ENCODE measurements at places on chromosomes 6 and 20. TPM values are rescaled to one million over a fixed set of nuclear protein-coding genes. Genes with fewer than 3 reads are reported as not detected.

GRCh38 chr6:98797217-98797994 lies 37.0 kb upstream of the POU3F2 start:
- no peak for DNase-seq

DNA sequence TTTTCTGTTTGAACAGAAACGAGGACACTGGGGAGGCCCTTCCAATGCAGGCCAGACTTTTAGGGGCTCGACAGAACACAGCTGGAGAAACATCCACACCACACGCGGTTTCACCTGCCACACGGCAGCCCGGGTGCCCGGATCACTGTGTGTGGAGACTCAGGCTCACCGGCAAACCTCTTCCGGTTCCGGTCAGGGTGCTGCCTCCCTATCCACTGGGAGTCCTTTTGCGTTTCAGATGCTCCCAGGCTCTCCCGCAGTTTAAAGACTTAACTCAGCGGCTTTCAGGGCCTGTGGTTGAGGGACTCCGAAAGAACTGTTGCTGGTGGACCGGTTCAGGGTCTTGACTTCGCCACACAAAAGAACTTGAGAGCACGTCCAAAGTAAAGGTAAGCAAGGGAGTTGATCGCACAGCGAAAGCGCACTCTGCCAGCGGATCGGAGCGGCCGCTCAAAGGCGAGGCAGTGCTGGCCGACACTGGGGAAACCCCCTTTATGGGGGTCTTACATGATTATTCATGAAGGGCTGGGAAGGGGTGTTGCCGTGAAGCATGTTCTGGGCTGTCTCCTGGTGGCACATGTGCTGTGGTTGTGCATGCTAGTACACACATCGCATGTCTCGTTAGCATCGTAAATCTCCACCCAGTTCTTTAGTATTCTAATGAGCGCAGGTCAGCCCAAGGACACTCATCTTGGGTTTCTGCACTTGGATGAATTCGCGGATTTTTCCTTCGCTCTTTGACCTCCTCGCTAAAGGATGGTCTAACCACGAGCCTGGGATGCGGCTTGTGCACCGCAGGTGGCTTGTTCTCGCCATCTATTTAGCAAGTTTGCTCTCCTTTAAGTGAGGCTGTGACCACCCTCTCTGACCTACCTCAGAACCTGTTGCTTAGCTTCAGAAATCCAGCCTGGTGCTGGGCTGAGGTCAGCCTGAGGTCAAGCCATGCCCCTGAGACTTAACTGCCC lies 180.3 kb downstream of the CDH26 start:
- DNase-seq = peak; percentile 59

DNA sequence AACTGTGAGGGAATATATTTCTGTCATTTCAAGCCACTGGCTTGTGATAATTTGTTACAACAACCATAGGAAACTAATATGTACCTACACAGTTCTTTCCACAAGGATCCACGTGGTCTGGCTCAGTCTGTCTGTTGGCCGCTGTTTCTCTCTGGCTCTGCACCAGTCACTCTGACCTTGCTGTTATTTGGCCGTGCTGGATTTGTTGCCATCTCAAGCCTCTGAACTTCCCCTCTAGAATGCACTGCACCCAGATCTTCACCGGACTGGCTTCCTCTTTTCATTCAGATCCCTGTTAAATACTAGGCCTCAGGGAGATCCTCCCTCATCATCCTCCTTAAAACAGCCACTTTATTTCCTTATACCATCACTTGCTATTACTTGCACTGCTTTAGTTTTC lies 446.8 kb downstream of the TFAP2B start:
- no peak for DNase-seq

DNA sequence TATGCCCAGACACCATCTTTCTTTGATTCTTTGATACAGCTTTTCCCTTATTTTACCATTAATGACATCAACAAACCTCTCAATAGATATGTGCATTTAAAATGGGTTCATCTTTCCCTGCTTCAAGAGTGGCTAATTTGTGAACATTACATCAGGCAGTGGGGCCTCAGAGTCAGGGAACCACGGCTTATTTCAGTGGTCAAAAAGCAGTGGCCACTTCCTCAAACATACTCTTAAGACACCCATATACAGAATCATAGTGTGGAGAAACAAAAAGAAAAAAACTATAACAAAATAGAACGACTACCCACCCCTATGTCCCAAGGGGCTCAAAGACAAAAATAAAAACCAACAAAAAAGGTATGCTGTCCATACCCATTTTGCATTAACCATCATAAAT lies 12.9 kb downstream of the SALL4 start:
- DNase-seq = no peak

- DNase-seq = no peak
Observed at GRCh38 chr6:16095180-16095579, 33.7 kb upstream of the MYLIP start.

AKAP7 gene
- total RNA-seq = 10.9 TPM

- no peak for DNase-seq
Observed at GRCh38 chr20:60252866-60253265, 294.6 kb downstream of the CDH26 start.

DNA sequence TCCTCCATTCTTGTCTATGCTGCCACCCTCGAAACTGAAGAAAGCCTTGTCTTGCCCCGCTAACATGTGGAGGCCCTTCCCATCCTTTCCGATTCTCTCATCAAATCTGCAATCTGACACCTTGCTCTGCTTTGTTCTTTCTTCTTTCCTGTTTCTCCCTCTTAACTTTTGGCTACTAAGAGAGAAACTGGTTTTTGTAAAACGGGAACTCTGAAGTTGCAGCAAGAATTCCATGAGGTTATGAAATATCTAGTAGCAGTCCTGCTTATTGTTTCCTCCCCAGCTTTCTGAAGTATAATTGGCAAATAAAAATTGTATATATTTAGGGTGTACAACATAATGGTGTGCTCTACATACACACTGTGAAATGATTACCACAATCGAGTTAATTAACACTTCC lies 80.2 kb downstream of the MAP7 start:
- DNase-seq = no peak

BPIFB4 gene
- total RNA-seq = not detected

DYNLT2 gene
- 0.66 TPM for total RNA-seq

DNA sequence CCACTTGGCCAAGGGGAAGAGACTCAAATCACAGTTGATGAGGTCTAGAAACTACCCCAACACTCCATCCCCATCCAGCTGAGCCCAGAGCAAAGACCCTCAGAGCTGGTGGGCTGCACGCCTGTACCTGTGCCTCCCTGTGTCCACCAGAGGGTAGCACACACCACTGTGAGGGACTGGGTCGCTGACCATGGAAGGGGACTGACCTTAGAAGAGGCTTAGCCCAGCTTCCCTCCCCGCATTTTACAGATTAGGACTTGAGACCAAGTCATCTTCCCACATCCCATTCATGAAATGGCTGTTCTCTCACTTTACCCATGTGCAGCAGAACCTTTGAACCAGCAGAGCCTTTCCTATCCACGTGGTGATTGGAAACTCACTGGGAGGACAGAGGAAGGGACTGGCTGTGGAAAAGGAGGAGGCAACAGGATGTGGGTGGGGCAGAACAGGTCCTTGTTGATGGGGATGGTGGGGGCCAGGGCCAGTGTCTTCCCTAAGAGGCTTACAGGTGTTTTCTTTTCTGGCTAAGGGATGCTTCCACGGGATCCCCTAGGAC lies 44.3 kb downstream of the CPXM1 start:
- no peak for DNase-seq

- no peak for DNase-seq
Observed at GRCh38 chr6:155260686-155261085, 3.1 kb upstream of the CLDN20 start.

DNA sequence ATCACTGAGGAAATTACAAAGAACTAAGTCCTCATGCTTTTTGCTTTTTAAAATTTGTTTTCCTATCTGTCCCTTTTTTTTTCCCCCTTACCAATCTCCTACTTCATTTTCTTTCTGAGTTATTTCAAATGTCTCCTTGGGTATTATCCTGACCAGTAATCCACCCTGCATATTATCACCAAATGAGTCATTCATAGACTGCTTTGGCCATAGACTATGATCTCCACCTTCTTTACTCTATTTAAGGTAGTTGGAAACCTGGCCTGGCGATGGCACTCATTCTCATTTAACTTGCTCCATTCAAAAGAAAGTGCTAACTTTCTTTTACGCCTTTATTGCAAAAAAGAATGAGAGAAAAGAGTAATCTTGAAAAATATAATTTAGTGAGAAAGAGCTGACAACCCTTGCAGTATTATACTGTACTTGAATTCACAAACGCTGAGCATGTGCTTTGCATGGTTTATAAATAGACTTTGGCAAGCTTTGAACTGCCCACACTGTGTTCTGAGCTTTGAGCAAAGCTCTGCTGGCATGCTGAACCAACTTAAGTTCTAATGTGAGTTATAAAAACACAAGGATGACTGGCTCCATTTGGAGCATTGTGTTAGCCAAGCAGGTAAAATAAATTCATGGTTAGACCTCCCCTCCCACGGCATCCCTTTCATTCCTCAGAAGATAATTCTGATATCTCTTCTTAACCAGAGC lies 198.9 kb downstream of the NKAIN2 start:
- no peak for DNase-seq

DNA sequence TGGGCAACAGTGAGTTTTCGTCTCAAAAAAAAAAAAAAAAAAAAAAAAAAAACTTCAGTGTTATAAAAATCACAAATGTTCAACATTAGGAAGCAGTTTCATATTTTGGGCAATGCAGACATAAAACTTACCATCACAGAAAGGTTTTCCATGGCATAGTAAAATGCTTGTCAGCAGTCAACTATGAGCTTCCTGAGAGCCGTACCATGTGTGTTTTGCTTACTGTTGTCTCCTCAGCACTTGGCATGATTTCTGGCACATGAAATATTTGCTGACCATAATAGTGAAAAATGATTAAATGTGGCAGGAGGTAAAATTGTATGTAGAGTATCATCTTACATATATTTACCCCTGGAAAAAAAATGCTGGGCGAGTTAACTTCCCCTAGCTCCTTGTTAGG lies 237.5 kb upstream of the SLC35B3 start:
- DNase-seq = no peak

GLP1R gene
- total RNA-seq = 7.5 TPM

DNA sequence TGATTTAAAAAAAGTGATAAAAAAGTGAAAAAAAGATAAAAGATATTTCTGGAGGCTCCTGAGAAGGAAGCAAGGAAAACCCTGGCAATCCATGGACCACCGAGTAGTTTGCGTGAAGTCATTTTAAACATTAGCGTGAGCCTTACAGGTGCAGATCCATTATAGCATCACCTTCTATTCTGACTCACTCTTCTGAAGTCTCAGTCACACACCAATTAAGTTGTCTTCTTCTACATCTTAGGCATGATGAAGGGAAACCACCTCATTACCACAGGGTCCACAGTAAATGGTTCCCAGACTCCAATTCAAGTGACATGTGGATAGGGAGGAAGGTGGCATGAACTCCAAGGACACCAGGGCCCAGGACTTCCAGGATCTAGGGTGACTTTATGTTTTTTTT lies 99.1 kb downstream of the GJA10 start:
- no peak for DNase-seq

DNA sequence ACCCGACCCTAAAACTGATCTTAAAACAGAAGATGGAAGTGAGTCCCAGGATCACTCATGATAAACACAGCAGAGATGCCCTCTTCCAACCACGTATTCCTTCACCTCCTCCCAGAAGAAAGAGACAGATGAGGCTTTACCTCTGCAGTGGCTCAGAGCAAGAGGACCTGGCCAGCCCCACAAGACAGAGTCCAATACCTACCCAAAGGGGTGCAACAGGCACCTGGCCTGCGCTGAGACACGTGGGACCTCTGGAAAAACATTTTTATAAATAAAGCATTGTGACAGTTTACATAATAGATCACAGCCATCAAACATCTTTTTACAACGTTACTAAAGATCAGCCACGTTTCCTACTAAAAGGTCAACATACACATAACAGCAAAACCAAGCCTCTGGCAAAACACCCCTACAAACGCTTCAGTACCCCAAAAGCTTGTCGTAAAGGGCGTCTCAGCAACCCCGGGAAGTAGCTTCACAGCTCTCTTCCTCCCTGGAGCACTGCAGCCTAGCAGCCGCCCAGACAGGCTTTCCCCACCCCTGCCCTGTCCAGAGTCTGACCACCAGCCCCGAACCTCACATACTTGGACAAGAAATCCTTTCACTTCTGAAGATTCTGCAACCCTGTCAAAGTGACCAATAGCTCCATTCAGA lies 2.9 kb downstream of the TAF4 start:
- DNase-seq = no peak

DNA sequence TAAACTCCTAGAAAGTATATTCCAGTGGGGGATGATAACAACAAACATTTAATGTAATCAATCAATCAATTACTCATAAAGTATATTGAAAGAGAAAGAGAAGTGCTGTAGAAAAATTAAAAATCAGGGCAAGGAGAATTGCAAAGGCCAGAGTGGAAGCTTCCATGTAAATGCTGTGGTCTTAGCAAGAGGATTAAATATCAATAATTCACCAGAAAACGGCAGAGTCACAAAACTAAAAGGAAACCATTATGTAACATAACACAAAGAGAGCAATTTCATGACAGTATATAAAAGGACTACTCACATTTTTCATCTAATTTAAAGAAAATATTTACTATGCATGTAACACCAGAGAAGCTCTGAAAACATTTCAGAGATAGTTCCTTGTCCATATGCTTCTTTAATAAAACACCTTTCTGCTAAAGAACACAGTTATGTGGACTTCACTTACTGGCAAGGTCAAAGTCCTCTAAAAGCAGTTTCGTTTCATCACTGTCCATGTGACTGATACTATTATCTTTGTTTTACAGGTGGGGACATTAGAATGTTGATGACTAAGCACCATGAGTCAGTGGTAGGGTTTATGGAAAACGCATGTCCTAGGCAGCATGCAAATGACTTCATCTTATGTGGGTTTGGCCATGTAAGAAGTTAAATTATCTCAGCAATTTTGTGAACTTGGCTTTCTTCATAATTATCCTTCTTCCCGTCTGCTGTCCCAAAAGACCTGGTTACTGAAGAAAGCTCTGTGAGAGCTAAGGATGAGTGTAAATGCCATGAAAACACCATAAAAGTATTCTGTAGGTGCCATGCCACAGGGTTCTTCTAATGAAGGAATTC lies 185.8 kb upstream of the TENT5A start:
- no peak for DNase-seq

DNA sequence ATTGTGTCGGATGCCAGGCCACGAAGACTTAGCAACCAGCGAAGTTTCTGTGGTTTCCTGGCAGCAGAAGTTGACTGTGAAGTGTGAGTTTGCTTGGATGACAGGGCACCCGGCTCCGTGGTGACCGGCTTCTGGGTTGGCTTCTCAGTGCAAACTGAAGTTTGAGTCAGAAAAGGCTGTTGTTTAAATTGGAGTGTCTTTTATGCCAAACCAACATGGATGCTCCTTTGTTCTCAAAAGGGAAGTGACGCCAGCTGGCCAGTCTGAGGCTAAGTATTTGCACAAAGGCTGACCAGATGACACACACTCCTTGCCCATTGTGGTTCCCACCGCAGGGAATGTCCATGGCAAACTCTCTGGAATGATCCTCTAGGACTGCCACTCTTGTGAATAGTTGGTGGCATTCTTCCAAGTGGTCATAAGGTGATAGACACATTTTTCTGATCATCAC lies 164.8 kb upstream of the QKI start:
- DNase-seq = no peak

Data from left ventricle myocardium inferior (tissue), 1 donor.